Cerebellar cortex (tissue), 1 donor: ENCODE measurements at places on chromosomes 11 and 22.

- DNase-seq: no peak
These were observed 10.3 kb downstream of the APOBEC3A start for GRCh38 chr22:38967451-38968450.

DNA sequence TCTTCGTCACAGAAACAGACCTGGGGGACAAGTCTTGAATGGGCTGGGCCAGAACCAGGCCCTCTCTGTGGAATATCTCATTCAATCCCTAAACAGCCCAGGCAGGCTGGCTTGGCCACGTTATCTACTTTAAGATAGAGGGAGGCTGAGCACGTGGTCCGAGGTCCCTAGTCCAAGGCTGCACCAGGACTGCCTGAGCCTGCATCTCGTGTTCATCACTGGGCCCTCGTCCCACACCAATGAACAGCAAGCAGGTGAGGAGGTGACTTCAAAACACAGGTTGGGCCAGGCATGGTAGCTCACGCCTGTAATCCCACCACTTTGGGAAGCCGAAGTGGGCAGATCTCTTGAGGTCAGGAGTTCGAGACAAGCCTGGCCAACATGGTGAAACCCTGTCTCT is 20.3 kb upstream of the FGF3 start:
- no peak for DNase-seq

- DNase-seq: no peak
These were observed 13.4 kb downstream of the CD5 start for GRCh38 chr11:61115498-61116224.

DNA sequence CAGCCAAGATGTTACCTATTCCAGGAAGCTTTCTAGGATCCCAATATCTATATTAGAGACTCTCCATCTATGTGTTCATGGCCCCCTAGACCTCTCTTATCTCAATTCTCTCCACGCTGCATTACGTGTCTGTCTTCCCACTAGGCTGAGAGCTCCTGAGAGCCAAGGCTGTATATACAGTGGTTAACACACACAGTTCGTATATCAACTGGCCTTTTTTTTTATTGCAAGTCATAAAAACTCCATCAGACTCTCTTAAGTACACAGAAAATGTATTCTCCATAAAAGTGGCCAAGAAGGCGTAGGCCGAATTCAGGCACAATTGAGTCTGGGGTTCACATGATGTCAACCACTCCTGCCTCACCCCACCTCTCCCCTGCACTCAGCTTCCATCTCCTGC is 115.9 kb downstream of the TRIM29 start:
- no peak for DNase-seq

GRCh38 chr11:39374963-39375698 is 2084.3 kb downstream of the LRRC4C start:
- peak; percentile 14 for DNase-seq

DNA sequence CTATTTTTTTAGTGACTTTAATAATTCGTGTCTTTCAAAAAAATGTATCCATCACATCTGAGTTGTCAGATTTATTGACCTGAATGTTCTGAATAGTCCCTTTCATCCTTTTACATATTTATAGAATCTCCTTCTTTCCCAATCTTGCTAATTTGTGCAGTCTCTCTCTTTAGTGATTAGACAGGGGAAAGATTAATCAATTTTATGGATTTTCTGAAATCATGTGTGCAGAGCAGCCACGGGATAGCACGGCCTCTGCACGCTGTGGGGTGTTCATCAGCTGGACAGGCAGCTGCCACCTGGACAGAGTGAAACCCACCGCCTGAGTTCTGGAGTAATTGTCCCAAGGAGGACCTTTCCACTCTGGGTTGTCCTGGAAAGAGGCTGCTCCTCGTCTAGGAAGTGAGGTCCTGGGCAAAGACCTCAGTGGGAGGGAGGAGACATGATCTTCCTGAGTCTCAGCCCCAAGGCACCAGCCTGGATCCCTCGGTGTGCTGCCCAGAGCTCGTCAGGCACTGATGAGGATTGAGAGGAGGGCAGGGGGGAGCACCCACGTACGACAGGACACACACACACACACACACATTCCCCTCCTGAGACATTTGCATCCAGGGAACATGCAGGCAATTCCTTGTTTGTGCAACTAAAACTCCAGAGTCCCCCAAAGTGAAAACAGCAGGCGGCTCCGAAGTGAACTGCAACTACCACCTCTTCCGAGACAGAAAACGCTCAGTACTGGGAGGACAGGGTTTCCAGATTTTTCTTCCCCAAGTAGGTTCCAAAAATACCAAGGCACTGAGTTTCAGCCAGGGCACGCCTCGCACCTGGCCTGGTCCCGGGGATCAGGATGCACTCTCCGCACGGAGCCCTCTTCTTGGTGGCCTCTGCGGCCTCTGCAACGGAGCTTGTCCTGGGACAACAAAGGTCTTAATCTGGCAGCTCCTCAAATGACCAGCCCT is 22.5 kb upstream of the KRTAP5-6 start:
- DNase-seq: no peak

- no peak for DNase-seq
These were observed 71.1 kb downstream of the NCAPD3 start for GRCh38 chr11:134152696-134153095.

- DNase-seq: no peak
These were observed 1447.1 kb downstream of the FAM181B start for GRCh38 chr11:81286550-81286949.

DNA sequence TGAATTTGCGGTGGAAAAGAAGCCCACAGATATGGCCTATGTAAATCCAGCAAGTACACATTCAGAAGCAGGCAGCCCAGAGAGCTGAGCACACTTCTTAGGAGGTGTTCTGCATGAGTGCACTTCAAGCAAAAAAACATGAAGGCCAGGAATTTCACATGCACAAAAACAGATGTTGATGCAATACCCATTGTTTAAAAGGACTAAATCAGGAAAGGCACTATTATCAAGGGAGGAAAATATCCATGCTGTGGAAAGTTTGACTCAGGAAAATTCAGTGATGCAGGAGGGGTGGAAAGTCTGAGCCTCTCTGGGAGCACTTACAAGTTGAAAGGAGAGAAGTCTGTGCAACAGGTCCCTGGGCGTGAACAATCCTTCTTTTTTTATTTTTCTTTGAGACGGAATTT is 15.8 kb upstream of the CARS1 start:
- DNase-seq: no peak

DNA sequence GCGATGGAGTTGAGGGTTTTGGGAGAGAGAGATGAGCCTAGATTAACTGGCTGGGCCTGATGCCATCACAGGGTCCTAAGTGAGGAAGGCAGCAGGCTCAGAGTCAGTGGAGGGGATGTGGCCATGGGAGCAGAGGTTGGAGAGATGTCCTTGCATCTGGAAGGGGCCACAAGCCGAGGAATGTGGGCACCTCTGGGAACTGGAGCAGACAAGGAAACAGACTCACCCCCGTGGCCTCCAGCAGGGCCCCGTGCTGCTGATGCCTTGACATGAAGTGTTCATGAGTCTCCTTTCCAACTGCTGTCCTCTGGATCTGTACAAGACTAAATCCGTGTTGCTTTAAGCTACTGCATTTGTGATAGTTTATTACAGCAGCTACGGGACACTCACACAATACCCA is 49.2 kb downstream of the SHISAL1 start:
- no peak for DNase-seq

DNA sequence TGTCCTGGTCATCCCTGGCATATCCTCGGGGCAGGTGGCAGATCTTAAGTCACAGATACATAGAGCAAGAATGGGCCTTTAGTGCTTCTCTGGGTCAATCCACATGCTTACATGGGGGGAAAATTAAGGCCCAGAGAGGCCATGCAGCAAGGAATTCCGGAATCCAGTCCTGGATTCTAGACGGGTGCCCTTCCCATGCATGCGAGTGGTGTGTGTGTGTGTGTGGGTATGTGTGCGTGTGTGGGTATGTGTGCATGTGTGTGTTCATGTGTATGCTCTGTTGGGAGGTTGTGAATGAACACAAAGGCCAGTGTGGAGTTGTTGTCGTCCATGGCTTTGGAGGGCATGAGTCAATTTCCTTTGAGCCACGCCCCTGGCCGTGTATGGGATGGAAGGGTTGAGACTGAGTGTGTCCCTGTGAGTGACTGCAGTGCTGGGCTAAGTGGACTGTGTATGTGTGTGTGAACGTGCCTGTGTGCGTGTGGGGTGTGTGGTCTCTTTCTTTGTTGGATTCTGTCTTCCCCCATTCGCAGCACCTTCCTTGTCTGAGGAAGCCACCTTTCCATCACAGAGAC is 33.4 kb upstream of the EIF3D start:
- DNase-seq: no peak

DNA sequence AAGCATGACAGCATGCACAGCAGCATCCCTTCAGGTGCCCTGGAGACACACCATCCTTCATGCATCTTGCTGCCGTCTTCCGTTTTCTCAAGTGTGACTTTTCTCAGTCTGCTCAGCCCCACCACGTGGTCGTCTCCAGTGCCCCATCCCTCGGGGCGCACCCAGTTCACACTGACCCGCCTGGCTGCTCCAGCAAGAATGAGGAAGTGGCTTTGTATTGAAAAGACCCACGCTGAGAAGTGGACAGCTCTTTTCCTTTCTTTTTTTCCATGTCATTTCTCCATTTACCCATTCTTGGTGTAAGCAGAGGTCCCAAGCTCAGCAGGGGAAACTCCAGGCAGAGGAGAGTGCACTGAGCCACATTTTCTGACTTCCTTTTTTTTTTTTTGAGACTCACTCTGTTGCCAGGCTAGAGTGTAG is 14.5 kb downstream of the SERPINH1 start:
- DNase-seq: peak; percentile 50

- no peak for DNase-seq
These were observed 206.6 kb downstream of the GRIK4 start for GRCh38 chr11:120718171-120718570.

DNA sequence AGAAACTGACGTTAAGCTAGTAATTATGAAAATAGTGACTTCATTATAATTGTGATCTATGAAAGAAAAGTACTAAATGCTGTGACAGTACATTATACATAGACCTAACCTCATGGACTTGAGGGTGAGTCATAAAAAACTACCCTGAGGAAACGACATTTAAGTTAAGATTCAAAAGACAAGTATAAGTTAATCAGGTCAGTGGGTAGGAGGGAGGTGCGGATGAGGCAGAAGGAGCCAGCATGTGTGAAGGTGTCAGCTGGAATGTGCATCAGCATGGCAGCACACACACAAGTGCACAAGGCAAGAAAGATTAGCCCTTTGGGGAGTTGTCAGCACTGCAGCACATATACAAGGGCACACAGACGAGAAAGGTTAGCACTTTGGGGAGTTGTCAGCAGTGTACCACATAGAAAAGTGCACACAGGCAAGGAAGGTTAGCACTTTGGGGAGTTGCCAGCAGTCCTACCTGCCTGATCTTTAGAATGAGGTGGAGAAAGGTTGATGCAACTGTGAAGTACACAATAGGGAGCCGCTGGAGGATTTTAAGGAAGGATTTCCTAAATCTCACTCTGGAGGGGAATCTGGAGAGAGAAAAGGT is 31.6 kb upstream of the CAVIN3 start:
- no peak for DNase-seq

DNA sequence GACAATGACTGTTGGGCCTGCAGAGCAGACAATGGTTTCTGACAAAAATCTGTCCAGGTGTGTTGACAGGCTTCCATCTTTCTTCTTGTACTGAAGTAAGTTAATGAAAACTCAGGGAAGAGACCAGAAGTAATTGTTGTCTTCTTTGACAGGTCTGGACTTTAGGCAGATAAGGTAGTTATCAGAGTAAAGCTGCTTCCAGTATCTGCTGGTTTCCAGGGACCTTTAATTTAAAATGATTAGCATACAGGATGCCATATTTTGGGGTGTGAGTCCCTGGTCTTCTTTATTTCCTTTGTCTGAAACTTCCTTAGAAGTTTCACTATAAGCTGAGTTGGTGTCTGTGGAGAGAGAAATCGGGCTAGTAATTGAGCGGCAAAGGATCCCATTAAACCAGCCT is 1.4 kb downstream of the TMX2 start:
- no peak for DNase-seq

- peak; percentile 84 for DNase-seq
These were observed at the start of gene SERPINH1 for GRCh38 chr11:75562048-75562835. Gene SERPINH1 (plus strand): TSS chr11:75562253. CDS start chr11:75566350, 4,097 bp downstream.

GRCh38 chr11:67195971-67196456 is 70.3 kb upstream of the GRK2 start:
- peak; percentile 25 for DNase-seq

DNA sequence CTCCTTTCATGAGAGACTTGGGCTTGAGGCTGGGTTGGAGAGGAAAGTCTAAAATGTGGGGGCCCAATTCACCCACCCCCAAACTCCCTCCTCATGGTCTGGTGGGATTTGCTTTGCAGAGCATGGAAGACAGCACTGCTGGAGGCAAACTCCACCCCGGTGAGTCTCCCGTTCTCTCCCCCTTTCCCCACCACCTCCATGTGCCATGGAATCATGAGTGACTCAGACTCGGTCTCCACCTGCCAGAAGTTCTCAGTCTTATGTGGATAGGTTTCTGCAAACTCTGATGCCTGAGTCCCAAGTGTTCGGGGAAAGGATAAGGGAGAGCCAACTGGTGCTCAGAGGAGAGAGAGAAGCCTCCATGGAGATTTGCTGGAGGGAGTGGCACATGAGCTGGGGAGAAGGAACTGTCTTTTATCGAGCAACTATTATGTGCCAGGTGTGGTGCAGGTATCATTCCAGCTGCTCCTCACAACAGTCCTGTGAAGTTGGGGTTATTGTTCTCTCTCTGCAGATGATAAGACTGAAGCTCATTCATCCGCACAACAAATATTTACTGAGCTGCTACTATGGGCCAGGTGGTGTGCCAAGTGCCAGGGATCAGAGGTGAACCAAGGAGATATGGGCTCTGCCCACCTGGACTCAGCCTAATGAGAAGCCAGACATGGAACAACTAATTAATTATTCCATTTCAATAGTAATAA is 6.6 kb downstream of the PLEKHB1 start:
- no peak for DNase-seq

GRCh38 chr11:17720796-17721171 is 1.4 kb downstream of the MYOD1 start:
- DNase-seq: no peak

DNA sequence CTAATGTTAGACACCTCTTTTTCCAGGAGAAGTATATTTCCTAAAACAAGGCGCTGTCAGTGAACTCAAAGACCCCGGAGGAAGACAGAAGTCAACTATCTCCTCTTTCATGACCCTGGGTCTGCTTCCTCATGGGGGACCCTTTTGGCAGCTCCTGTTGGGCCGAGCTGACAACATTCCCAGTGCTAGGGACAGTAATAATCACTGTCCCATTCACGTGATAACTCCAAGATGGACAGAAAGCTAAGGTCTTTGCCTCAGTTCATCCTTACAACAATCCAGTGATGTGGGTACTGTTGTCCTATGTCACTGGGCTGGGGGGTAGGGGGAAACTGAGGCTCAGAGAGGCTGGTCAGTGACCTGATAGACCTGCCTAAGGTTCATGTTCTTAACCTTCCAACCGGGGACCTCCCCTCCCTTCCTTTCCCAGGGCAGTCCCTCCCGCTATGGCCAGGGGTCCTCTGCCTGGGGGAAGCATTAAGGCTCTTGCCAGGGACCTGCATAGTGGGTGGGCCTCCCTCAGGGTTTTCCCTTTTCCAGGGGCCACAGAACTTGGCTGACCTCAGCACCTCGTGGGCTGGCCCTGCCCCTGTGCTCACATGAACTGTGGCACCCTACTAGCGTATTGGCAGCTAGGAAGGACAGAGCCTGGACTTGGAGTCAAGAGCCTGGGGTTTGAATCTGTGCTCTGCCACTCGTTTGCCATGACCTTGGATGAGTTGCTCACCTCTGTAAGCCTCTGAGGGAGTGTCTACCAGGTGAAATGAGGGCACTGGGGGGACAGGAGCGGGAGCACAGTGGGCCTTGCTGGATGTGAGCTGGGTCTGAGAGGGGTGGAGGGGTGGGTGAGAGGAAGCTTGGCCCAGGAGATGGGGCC is 53.6 kb downstream of the LRRC32 start:
- no peak for DNase-seq
